Pancreas (tissue), 10 donors: ENCODE measurements at places on chromosomes 4 and X. TPM values are rescaled to one million over a fixed set of nuclear protein-coding genes. Genes with fewer than 3 reads are reported as not detected.
A peak's percentile ranks its signal among the peaks of the same experiment; 100 is the strongest.

DNA sequence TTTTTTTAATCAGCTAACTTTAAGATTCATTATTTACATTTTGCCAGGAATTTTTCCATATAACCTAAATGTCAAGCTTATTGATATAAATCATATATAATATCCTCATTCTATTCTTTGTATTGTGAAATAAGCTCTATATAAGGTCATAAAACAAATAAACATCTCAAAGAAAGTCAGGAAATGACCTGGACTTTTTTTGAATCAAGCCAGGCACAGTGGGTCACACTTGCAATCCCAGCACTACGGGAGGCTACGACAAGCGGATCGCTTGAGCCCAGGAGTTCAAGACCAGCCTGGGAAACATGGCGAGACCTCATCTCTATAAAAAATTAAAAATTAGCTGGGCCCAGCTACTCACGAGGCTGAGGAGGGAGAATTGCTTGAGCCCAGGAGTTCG, 88.9 kb downstream of the RBM47 start:
- no peak for DNase-seq

GRCh38 chr4:176575141-176575730, 217.5 kb downstream of the VEGFC start:
- DNase-seq: no peak

- no peak for DNase-seq
Measured at GRCh38 chr4:151518359-151518758, 109.4 kb downstream of the FHIP1A start.

- no peak for DNase-seq
Measured at GRCh38 chr4:3355266-3355748, 62.5 kb downstream of the RGS12 start.

GRCh38 chr4:47271291-47271690, 192.2 kb downstream of the COMMD8 start:
- DNase-seq: no peak

Gene GPR50
- total RNA-seq: not detected

- no peak for DNase-seq
Measured at GRCh38 chr4:94165256-94165655, 42.4 kb upstream of the SMARCAD1 start.

DNA sequence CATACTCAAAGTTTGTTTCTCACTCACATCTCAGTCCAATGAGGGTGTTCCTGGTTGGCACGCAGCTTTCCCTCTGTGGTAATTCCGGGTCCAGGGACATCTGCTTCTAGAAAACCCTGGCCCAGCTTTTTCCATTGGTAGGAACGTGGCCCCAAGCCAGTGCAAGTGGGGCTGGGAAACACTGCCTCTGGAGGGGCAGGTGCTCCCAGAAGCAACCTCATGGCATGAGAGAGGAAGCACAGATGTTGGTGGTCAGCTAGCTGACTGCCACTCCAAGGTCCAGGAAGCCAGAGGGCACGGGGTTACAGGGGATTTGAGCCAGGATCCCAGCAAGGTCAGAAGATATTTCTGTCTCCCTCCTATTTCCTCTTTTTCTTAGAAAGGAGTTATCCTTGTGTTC, 47.5 kb downstream of the DCTD start:
- DNase-seq: no peak

Gene TMPRSS11D
- not detected for total RNA-seq

GRCh38 chrX:18674417-18674787, 2.5 kb upstream of the RS1 start:
- DNase-seq: peak; percentile 72

DNA sequence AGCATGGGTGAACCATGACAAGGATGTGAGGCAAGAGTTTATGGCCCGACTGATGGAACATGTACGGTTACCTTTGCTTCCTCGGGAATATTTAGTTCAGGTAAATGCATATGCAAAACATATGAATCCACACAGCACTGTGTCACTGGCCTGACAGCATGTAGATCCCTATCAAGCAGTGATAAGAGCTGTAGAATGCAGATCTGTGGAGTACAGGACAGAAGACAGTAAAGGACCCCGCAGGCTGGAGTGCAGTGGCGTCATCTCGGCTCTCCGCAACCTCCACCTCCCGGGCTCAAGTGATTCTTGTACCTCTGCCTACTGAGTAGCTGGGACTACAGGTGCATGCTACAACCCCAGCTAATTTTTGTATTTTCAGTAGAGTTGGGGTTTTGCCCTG, 29.8 kb upstream of the MSMO1 start:
- DNase-seq: no peak
